Hematopoietic multipotent progenitor cell treated with erythropoietin and hydrocortisone succinate and interleukin-3 and kit ligand, for 17 days (in vitro differentiated cells): ENCODE measurements at places on chromosomes 11 and 22.

DNA sequence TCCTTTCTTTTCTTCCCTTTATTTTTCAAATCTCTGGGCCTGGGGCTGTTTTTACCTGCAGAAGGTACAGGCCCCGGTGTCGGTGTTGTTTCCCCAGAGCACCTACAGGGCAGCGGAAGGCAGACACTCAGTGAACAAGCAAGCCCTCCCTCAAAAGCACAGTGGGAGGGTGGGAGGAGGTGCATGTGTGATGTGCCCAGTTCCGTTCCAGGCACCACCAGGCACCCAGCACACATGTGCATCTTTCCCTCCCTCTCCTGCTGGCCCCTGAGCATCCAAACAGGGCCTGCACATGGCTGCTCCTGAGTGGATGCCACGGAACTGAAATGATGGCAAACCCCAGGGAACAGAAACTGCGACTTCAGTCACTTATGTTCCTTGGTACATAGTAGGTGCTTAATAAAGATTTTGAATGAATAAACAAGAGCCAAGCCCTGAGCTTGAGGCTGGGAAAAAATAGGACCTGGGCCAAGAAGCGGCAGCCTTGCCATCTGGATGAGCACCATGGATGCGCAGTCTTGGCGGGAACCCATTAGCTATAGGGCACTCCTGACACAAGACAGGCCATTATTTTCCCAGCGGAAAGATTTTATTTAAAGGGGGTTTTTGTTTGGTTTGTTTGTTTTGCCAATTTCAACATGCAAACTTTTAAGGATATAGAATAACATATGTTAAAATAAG is 47.8 kb downstream of the ARRB1 start:
- no peak for DNase-seq

DNA sequence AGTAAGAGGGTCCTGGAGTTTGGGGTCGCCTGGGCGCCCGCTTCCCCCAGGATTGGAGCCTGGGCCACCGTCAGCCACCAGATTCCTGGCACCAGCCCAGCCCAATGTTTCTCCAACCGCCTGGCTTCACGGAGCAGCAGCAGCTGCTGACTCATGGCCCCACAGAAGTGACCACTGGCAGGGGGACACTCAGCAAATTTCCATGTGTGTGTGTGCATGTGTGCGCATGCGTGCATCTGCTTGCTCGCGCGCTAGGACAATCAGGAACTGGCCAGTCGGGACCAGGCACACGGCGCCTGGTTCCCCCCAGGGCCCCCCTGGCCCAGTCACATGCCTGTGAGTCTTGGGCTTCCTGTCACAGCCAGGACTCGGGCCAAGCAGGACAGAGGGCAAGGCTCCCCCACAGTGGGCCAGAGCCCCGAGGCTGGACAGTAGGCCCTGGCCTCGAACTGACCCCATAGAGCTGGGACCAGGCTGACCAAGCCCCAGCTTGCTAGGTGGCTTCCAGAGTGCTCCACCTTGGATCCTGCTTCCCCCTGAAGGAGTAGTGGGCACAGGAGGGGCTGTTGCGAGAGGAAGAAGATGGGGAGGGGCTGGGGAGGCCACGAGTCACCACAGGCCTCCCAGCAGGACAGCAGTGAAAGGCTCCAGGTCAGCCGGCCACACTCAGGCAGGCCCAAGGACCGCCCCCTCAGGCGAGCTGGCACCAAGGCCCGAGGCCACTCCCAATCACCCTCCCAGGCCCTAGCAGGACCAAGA is 3.2 kb downstream of the CTSD start:
- peak; percentile 53 for DNase-seq

- peak; percentile 88 for DNase-seq
Measured at GRCh38 chr11:65884716-65885092, 3.6 kb downstream of the FIBP start.

DNA sequence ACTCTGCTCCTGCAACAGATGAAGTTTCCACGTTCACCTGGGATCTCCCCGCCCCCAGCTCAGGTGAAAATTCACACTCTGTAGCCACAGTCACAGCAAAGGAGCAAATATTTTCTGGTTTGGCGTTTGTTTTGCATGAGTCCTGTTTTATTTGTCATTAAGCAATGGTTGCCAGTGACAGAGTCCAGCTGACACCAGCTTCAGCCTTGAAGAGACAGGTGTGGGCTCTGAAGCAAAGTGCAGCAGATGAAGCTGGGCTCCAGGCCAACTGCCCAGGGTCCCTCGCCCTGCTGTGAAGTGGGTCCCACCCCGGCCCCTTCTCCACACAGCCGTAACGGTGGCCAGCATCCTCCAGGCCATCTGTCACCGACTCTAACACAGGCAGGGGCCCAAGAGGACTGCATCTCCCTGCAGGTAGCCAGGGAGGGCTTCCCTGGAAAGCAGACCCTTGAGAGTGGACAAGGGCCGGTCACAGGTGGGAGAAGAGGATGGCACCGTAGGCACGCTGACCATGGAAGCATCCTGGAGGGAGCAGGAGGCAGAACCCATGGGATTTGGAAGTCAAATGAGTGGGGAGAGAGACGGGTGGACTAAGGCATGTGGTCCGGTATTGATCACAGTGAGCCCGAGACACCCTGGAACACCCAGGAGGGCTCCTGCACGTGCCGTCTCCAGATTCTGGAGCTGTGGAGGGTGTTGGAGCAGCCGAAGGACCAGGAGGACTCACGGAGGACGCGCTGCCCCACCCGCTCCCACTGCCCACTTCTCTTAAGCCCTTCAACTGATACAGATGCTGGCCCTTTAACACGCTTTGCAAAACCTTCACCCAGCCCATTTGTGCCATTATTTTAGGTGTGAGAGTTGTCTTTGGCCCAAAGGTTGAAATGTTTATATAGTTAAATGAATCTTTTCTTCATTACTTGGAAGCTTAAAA is 294.5 kb downstream of the BRD1 start:
- no peak for DNase-seq

- no peak for DNase-seq
Measured at GRCh38 chr11:129237880-129238638, 45.9 kb upstream of the ARHGAP32 start.

GRCh38 chr22:36286096-36286957 is 33.4 kb downstream of the APOL1 start:
- peak; percentile 78 for DNase-seq

DNA sequence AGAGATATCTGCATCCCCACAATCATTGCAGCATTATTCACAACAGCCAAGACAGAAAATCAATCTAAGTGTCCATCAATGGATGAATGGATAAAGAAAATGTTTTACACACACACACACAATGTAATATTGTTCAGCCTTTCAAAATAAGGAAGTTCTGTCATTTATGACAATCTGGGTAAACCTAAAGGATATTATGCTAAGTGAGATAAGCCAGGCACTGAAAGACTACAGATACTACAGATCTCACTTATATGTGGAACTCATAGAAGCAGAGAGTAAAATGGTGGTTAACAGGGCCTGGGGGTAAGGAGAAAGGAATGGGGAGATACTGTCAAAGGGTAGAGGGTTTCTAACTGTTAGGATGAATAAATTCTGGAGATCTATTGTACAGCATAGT is 36.0 kb upstream of the EED start:
- DNase-seq = no peak

DNA sequence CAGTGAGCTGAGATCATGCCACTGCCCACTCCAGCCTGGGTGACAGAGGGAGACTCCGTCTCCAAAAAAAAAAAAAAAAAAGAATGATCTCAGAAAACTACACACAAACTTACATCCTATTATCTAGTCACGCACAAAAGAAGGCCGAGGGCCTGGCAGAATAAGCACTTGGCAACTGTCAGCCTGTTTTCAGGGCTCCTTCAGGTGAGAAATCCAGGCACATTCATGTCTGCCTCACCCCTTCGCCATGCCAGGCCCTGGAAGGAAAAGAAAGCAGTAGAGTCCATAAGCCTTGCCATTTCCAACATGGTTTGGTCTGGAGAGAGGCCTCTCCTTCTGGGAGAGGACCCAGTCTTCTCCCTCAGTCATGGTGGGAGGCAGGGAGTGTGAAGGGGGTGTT is 30.9 kb downstream of the C11orf58 start:
- DNase-seq = no peak

DNA sequence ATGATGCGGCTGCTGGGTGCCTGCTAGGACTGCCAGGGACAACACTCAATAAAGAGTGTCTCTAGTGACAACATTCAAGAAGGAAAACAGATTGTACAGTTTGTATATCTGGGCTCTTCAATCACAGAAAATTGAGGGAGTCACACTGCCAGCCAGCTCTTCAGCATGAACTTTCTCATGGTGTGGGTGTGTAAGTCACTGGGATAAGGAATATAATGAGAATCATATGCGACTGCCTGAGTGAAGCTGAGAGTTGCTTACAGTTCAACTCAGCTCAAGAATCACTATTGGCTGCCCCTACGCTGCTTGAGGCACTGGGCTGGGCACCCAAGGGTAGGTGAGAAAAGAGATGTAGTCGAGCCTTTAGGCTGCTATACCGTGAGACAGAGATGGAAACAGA is 328.1 kb upstream of the PITPNB start:
- no peak for DNase-seq

GRCh38 chr11:119802670-119803069 is 73.7 kb upstream of the NECTIN1 start:
- no peak for DNase-seq

DNA sequence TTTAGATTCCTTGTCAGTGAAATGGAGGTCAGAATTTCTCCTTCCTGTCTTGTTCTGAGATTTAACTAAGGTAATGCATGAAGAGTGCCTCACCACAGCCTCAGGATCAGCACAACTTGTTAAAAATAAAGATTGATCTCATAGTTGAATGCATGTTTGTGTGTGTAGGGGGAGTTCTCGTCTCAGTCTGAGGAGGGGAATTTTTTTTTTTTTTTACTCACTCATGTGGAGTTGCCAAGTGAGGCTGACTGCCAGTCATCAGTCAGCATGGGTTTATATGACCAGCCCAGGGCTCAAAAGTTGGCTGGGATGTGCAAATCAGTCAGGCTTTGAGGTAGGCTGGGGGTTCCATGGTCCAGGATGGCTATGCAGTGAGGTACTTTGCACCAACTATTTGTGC is 113.2 kb downstream of the FANCF start:
- no peak for DNase-seq

DNA sequence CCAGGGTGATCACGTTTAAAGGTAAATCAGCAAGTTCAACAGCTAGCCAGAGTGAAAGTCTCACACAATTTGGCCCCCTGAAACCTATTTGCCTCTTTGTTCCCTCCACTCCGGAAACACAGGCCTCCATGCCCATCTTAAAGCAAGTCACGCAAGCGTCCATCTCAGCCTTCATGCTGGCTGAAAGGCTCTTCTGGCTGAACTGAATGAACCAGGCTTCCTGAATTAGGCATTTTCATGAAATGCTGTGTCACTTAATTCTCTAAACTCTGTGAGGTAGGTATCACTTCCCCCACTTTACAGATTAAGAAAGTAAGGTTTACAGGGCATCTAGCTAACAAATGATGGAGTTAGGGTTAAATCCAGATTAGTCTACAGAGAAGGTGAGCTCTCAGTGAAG is 1.4 kb downstream of the SLC25A17 start:
- no peak for DNase-seq

DNA sequence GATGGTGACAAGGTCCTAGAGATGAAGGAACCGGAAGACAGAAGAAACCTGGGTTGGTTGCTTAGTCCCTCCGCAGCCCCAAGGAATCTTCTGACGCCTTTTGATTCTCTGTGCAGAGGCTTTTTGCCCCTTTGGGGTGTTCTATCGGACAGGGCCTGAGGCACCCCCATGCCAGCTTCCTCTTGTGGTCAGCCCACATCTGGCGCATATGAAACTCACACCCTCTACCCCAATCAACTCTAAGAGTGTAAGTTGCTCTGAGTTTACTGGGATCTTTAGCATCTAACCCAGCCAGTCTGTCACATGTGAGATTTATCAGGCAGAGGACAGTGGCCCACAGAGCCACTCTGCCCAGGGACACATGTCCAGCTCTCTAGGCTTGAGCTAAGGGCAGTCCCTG is 17.4 kb downstream of the RASD2 start:
- DNase-seq = no peak

DNA sequence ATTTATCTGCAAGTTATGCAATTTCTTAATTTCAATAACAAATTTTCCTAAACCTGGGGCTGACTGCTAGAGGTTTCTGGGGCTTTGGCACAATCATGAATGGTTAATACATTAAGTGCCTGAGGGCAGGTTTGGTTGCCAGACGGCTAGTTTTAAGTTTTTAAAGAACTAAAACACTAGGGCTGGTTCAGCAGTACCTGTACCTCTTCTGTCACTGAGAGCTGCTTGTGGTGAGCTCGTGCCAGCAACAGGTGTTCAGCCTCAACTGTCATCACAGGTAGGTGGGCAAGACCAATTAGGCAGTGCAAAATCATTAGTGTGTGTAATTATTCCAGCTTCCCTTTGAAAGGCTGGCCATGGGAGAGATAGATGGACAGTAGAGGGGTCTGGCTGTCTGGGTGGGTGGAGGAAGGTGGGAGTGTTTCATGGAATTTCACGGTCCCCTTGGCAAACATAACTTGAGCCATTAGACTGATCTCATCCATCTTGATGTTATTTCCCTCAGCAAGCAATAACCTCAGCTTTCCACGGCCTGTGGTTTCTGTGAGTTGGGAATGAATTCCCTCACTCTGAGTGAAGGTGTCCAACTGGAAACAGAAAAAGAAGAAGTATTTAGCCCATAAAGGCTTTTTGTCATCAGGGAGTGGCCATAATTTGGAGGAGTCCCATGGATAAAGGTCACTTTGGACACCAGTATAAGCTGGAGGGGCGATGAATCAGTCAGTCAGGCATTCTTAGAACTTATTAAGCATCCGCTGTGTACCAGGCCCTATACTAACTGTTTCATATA is 114.8 kb downstream of the SNX19 start:
- DNase-seq = no peak

DNA sequence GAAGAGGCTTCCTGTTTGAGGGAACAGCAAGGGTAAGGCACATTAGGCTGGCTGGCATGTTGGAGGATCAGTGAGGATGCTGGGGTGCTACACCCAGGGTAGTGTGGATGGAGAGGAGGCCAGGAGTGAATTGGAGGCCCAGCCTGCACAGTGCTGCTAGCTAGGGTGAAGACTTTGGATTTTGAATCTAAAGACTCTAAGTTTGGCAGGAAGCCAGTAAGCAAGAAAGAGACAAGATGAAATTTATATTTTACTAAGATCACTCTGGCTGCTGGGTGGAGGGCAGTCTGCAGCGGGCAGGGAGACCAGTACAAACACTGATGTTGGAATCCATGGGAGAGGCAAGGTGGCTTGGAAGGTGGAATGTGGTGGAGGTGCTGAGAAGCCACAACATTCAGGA is 43.6 kb downstream of the TSPAN18 start:
- DNase-seq = no peak

GRCh38 chr11:134676516-134677287 is 264.7 kb upstream of the B3GAT1 start:
- DNase-seq = no peak

DNA sequence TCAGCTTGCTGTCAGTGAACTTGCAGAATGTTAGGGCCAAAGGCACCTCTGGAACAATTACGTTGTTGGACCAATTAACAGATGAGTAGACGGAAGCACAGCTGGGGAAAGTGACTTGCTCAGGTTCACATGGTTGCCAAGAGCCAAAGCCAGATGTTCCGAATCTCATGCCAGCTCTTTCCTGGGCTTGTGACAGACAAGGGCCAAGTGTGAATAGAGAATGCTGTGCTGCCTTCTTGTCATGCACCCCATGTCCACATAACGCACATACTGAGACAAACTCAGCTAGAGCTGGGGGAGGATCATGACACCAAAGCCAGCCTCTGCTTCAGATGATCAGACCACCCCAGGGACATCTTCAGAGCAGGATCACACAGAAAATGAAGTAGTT is 616.3 kb downstream of the INSC start:
- no peak for DNase-seq
